Hematopoietic multipotent progenitor cell treated with erythropoietin and hydrocortisone succinate and interleukin-3 and kit ligand, for 6 days (in vitro differentiated cells): ENCODE measurements at places on chromosomes 6 and 20.

DNA sequence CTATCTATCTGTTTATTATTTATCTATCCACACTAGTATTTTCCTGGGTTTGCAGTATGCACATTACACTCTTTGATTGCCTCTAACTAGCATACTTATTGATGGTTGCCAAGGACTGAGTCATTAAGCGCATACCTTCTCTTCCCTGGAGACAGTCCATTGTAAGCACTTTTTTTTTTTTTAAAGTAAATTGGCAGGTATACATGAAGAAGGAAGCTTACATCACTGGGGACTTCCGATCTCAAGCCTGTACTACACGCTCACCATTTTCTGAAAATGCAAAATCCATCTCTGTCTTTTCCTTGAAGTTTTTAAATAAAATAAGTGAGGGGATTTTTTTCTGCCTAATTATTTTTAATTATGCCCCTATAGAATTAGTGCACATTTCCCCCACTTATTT lies 63.5 kb downstream of the HMGN3 start:
- DNase-seq, result no peak

GRCh38 chr6:36075656-36076055 lies 48.0 kb downstream of the MAPK14 start:
- peak; percentile 62 for DNase-seq

DNA sequence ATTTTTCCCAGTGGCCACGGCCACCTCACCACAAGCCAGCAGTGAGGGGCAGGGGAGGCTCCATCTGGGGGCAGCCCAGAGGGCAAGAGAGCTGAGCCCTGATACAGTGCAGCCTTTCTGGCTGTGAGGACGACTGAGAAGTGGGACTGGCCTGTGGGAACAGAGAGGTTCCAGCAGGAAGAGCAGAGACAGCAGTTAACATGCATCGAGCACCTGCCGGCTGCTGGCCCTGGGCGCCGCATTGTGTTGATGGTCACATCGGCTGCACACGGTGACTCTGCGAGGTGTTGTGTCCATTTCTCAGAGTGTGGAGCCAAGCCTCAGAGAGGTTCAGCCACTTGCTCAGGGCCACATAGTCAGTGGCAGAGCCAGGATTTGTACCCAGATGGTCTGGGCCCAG lies 9.8 kb downstream of the FOXS1 start:
- no peak for DNase-seq

- no peak for DNase-seq
These were observed 62.5 kb downstream of the RALGAPA2 start for GRCh38 chr20:20649945-20650344.

GRCh38 chr6:11814106-11814505 lies 35.5 kb upstream of the ADTRP start:
- no peak for DNase-seq

DNA sequence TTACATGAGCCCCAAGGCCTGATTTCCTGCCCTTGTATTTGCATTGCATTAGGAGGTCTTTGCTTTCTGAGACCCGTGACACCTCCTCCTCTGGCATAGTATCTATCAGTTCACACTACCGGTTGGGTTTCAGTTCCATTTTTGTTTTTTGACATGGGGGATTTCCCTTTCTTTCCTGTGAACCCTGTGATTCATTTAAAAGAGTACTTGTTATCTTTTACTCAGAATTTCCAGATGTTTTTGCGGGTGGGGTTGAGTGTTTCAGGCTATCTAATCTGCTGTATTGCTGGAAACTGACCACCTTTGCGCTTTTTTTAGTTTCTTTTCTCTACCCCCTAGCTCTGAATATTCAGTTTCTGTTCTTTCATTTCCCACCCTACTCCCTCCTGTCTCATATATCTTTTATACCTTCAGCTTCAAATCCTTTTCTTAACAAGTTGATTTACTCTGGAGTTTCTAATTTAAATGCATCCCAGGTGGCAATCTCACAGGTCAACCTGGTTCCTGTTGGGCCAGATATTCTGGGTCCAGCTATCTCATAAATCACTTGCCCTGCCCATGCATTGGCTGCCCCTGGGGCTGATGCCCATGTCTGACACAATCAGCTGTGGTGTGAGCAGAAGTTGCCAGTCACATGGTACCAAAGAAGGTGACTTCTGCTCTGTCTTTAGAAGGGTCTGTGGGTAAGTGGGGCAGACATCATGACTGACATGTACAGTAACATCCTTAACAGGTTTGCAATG lies 14.3 kb upstream of the NCOA3 start:
- DNase-seq, result peak; percentile 77

- no peak for DNase-seq
These were observed 181.9 kb downstream of the HDGFL1 start for GRCh38 chr6:22751223-22751622.

DNA sequence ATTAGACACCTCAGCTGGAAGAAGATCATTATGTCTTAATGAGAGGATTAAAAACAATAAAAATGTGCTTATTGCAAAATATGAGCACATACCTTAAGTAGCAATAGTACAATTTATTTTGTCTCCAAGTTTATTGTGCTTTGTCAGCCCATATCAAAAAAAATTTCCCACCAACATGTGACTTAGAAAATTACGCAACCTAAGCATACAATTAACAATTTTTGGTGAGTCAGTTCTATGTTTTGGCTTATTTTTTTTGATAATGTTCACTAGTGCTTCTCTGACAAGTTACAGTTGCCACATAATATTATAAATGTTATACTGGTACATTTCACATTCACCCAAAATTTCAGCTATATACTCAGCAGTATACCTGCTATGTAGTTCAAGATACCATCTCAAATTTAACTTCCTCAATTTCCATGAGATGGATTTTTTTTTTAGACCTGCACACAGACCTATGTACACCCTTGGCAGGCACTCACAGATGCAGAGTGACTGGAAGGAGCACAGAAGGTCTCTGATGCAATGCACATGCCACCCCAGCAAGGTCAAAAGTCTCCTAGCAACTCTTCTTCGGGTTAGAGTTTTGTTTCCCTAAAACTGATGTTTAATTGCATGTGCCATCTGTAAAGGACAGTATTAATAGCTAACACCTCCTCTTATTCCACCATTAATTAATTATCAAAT lies 112.4 kb downstream of the PRKN start:
- peak; percentile 7 for DNase-seq

GRCh38 chr20:41119614-41120561 lies 17.5 kb upstream of the PLCG1 start:
- no peak for DNase-seq

- no peak for DNase-seq
These were observed 110.1 kb upstream of the GPR6 start for GRCh38 chr6:109867970-109868358.

GRCh38 chr20:34310481-34311117 lies 7.4 kb upstream of the AHCY start:
- DNase-seq, result no peak

GRCh38 chr6:22880686-22881433 lies 311.5 kb downstream of the HDGFL1 start:
- no peak for DNase-seq

DNA sequence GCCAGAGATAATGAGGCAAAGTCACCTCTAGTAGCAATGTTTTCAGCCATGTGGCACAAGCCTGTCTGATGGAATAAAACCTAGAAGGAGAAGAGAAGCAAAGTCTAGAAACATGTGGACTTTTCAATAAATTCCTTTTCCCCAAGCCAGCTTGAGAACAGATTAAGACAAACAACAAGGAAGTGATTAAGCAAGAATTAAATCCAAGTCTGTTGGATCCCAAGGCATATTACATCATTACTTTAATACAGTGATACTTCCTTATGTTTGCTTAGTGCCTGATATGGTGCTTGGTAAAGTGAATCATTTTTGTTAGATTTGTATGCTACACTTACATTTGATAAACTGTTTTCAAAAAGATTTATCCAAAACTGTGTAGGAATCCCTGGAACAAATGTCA lies 260.3 kb upstream of the FAM83B start:
- DNase-seq, result no peak

DNA sequence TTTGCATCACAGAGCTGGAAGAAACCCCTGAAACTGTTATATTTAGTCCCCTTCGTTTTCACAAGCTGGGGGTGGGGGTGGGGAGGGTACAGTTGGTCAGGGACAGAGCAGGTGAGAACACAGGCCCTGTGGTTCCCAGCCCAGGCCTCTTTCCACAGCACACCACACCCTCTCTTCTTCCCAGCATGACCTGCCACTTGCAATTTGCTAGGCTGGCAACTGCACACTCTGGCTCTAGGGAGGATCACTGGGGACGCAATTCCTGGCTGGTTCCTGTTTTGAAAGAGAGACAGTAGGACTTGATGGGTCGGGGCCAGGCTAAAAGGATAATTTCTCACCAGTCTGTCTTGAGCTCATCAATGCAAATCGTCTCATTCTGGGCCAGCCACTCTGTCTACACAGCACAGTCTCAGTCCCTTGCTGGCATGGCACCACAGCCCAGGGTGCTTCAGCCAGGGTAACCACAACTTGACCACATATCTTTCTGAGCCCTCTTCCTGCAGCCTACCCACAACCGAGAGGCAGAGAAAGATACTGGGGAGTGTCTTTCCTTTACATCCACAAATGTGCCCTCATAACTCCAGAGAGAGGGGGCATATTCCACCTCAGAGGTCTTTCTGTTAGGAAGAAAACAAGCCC lies 41.7 kb upstream of the EMILIN3 start:
- DNase-seq, result peak; percentile 91

DNA sequence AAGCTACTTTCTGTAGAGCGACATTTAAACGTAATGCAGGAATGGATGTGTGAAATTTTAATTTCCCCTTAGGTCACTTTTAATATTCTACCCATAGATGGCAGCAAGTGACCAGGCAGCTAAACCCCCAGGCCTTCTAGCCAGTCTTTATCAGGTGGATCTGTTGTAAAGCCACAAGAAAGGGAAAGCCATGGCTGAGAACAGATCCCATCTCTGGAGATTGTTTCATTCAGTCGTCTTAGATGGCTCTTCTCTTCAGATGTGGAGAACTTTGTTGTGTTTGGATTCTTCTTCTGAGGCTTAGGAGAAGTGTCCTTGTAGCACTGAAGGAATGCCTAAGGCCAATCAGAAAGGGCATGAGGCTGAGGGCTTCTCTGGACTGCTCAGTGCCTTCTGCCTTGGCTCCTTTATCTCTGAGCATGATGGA lies 15.8 kb upstream of the RNF182 start:
- DNase-seq, result peak; percentile 90

GRCh38 chr6:144181639-144182038 lies 31.3 kb downstream of the STX11 start:
- peak; percentile 55 for DNase-seq
